ENCODE measurements at places on chromosomes 1 and 21. TPM values are rescaled to one million over a fixed set of nuclear protein-coding genes. Genes with fewer than 3 reads are reported as not detected.

GRCh38 chr21:43739621-43740435 lies 20.9 kb downstream of the PDXK start:
- no peak for DNase-seq

The KRTAP11-1 gene
- not detected for total RNA-seq

DNA sequence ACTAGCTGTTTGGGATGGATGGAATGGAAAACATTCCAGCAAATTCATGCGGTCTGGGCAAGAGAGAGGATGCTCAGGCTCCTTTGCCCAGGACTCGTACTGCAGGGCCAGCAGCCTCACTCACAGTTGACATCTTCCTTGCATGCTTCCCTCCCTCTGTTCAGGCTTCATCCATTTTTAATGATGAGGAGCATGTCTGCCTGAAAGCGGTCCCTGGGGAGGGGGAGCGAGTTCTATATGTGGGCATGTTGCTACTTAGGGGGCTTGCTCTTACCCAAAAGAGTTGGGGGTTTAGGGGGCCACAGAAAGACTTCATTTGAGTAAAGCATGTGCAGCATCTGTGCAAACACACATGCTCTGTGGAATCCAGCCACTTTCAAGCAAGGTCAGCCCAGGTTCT lies 98.2 kb downstream of the HMGB4 start:
- DNase-seq = no peak

DNA sequence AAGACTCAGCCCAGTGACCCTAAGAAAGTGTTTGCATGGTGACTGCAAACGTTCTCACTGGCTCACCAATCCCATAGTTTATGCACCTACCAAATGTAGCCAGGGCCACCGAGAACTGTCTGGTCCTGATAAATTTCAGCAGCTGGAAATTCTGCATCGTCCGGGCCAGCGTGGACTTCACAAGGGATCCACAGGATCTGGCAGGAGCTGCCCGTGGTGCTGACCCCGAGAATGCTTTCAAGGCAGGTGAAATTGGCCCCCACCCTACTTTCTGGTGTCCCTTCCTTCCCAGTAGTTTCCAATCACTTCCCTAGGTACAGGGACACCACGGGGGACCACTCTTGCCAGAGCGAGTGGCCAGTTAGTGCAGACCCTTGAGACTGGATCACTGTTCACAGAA lies 26.2 kb downstream of the UBASH3A start:
- DNase-seq = no peak

DNA sequence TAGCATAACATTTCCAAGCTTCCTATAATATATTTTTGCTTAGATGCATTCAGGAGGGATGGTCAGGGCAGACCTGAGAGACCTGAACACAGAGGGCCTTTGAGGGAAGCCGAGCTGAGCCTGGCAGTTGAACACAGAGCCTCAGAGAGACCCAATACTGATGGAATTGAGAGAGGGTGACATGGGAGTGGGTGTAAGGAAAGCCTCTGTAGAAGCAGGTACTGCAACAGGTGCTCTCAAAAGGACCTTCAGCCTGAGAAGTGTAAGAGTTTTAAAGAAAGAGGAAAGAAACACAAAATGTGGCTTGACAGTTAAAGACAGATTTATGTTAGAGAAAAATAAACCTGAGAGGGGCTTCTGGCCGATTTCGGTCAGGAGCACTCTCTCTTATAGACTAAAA lies 73.9 kb upstream of the PGBD5 start:
- no peak for DNase-seq

GRCh38 chr1:175015243-175015642 lies 8.0 kb downstream of the MRPS14 start:
- DNase-seq = no peak

DNA sequence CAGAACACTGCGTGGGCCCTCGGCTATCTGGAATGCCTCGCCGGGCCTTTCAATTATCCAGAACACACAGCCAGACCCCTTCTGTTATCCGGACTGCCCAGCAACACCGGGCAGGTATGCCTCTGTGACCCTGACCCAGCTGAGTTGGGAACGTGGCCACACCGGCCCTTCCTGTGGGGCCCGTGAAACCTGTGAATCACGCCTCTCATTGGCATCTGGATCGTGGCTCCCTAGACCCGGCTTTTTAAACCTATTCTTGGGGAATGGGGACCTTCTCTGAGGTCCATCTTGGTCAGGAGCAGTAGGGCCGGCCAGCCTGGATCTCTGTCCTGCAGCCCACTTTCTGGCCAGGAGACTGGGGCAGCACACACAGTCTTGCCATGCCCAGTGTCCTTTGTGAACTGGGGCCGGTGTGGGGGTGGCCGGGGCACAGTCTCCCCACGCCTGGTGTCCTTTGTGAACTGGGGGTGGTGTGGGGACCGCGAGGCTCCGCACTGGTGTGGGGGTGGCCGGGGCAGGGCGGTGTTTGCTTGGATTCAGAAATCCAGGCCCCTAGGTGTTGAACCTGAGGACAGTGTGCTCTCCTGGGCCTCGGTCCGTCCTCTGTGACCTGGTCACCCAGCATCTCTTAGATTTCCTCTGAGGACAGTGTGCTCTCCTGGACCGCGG lies 11.1 kb downstream of the COL18A1 start:
- peak; percentile 12 for DNase-seq

The CNR2 gene
- not detected for total RNA-seq

The CELA2A gene
- 1.0 TPM for total RNA-seq

GRCh38 chr1:215076322-215076721 lies 6.2 kb upstream of the KCNK2 start:
- no peak for DNase-seq

DNA sequence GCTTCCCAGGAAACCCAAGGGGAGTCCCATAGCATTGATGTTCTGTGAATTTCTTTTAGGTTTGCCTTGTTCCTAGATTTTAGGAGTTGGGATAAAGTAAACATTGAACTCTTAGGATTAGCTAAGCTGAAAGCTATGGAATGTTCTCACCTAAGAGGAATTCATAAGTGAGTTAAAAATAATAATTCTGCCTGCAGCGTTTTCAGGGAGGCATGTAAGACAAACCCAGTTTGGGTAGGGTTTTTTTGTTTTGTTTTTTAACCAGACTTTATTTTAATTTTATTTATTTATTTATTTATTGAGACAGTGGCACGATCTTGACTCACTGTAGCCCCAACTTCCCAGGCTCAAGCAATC lies 28.9 kb upstream of the CD101 start:
- no peak for DNase-seq

The CHD5 gene
- total RNA-seq = 0.50 TPM

- DNase-seq = no peak
Observed at GRCh38 chr1:222461941-222462340, 86.0 kb downstream of the HHIPL2 start.

- DNase-seq = no peak
Observed at GRCh38 chr1:23533246-23534023, 2.4 kb upstream of the E2F2 start.

The TNFRSF9 gene
- 0.04 TPM for total RNA-seq

DNA sequence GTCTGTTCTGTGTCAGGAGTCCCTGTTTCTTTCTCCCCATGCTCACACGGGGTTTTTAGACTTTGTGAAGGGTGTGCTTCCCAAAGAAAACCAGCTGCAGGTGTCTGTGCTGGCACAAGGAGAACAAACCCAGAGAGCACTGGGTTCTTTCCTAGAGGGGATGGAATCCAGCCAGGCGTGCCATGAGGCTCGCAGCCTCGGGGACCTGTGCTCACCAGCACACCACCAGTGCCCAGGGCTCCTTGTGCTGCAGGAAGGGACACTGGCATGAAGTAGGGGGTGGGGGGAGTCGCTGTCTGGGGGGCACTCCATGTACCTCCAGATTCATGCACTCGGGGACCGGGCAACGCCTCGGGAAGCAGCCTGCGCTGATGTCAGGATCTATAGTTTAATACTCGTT lies 57.9 kb downstream of the AGPAT3 start:
- DNase-seq = no peak

The ZNF695 gene
- total RNA-seq = not detected

DNA sequence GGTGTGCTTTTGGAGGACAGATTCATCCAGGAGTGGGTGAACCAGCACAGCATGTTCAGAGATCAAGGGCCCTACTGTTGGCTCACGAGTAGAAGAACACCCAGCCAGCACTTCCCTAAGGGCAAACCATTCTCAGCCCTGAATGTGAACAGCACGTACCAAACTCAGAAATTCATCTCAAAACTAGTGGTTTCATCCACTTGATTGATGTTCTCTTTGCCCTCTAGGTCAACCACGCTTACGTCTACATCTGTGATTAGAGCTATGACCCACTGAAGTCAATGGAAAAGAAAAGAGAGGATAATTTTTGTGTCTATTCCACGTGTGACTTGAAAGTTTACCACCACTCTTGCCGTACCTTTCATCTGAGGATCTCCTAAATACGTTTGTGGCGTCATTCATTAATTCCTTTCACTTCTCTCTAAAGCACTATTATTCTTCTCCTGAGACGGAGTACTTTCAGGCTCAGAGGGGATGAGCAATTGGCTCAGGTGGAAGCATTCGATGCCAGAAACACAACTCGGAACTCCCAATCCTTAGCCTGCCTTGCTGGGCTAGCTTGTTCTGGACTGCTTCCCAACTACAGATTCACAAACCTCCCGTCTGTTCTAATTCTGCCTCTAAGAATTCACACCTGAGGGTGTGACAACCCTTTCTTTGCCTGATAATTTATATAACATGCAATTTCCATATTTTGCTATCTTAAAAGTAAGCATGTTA lies 57.3 kb upstream of the HIVEP3 start:
- no peak for DNase-seq

GRCh38 chr21:25373126-25374082 lies 233.9 kb downstream of the MRPL39 start:
- DNase-seq = no peak

DNA sequence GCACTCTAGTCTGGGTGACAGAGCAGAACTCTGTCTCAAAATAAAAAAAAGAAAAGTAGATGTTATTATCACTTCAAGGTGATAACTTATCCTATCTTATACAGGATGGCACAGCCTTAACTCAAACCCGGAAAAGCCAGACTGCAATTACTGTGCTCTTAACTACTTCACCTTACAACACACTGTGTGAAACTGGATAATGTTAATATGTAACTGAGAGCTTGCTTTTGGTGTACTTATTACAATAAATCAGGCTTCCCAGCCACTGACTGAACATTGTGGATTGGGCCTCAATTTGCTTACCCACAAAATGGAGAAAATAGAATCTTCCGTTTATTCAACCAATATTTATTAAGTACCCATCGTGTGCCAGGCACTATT lies 1.4 kb downstream of the ORC1 start:
- no peak for DNase-seq

GRCh38 chr1:14724246-14724645 lies 125.8 kb downstream of the KAZN start:
- DNase-seq = no peak

The ASCL5 gene
- total RNA-seq = not detected

GRCh38 chr1:27099587-27100334 lies 55.2 kb downstream of the SLC9A1 start:
- DNase-seq = peak; percentile 73

The SPRR2B gene
- not detected for total RNA-seq

The PPT1 gene
- total RNA-seq = 71.3 TPM

GRCh38 chr1:114832057-114832456 lies 22.6 kb upstream of the SYCP1 start:
- DNase-seq = no peak

GRCh38 chr1:182829285-182829932 lies 9.7 kb upstream of the DHX9 start:
- no peak for DNase-seq

DNA sequence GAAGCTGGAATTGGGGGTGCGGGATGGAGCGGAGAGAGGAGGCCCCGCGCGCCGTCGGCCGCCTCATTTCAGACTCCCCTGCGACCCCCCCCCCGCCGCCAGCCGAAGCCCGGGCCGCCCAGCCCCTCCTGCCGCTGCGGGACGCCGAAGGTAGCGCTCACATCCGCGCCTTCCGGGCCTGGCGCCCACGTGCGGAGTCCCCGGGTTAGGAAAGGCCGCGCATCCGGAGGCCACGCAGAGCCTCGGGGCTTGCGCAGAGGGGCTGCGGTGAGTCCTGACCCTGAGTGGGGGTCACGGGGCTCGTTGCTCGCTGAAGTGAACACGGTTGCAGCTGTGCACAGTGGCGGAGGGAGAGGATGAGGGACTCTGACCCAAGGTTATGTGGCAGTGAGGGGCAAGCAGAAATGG lies 552 bp upstream of the ZNF496 start:
- DNase-seq = peak; percentile 63

- peak; percentile 83 for DNase-seq
Observed at GRCh38 chr1:214328770-214329469, 48.0 kb downstream of the SMYD2 start.

DNA sequence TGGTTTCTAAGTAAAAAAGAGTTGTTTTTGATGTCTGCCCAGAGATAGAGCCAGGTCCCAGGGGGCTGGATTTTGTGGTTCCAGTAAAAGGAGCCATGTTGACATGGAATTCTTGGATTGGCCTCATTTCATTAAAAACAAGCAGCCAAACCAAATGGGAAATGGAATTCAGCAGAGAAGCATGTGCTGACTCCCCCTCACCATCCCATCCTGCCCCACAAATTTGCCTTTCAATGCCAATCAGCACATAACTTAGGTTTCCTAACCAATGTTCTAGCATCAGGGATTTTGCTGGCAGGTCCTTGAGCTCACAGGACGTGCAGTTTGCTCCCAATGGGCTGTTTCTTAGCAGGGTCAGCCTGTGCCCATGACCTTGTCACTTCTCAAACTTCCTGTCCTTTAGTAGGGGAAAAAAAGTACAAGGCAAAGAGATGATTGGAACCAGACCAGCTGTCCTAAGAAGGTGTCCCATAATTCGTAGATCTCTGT lies 101.5 kb upstream of the GADD45A start:
- no peak for DNase-seq

The REN gene
- not detected for total RNA-seq

Data from heart right ventricle (tissue), 16 donors.